ENCODE measurements at places on chromosomes 3 and 15.
A peak's percentile ranks its signal among the peaks of the same experiment; 100 is the strongest.

GRCh38 chr15:56165234-56165633 lies 78.4 kb downstream of the RFX7 start:
- DNase-seq: no peak

DNA sequence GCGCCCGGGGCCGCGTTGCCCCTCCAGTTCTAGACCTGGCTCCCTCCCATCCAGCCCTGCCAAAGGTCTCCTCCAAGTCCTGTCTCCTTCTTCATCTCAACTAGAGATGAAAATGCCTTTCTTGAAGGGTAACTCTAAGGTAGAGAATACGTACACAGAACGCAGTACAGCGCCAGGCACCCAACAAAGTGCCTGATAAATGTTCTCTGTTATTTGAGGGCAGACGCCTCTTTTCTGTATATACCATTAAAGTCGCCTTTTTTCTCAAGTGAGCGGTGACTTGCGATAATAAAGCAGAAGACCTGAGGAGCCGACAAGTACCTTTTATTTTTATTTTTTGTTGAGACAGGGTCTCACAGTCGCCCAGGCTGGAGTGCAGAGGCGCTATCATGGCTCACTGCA lies 809 bp downstream of the CRTAP start:
- no peak for DNase-seq

DNA sequence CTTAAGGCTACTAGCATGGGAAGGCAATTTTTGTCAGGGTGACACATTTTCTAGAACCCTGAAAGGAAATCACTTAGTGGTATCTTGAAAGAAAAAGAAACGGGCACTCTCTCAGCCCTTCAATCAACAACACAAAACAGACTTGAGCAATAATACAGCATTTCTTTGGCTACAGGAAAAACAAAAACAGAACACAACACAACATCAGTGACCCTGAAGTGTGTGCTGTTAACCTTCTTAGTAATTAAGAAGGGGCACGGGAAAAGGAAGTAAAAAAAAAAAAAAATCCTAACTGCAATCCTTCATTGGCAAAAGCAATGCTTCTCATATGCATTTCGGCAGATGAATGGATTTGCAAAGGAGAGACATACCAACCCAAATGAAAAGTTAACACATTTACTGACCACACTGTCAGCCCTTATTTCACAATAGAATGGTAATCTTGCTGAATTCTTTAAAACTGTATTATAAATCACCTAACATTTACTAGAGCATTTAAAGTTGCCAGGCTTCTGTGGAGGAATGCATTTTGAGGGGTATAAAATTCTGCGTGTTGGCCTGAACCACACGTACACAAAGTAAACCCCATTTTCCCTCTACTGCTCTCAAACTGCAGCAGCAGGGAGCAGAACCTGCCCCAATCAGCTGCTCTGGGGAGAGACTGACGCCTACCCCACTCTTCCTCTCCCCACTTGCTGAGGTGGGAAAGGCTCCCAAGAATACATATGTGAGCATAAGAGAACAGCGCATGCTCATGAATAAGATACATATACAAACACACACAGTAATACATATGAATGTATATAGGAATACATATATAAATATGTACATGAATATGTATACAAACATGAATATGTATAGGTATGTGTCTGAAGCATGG lies 198.5 kb downstream of the FOXP1 start:
- DNase-seq: no peak

- no peak for DNase-seq
Observed at GRCh38 chr3:45057557-45057956, 31.5 kb downstream of the CLEC3B start.

DNA sequence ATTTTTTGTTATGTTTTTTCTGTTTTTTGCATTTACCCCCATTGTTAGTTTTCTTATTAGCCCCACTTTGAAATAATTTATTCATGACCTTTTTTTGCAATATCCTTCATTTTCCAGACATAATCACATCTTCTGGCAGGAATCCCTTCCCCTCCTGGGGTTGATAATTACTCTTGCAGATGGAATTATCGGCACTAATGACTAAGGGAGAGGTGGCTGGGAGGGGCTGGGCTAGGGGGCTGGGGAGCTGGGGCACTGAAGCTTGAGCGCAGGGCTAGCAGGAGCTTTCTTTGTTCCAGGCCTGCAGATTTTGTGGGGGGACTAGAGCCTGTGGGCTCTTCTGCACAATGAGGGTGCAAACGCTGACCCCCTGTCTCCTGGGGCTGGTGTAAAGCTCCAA lies 77.8 kb downstream of the RAB11A start:
- DNase-seq: no peak

- DNase-seq: no peak
Observed at GRCh38 chr3:94183551-94183950, 120.7 kb downstream of the NSUN3 start.

GRCh38 chr3:106108925-106109324 lies 240.1 kb upstream of the CBLB start:
- no peak for DNase-seq

- no peak for DNase-seq
Observed at GRCh38 chr15:81054236-81054635, 53.5 kb downstream of the TLNRD1 start.

DNA sequence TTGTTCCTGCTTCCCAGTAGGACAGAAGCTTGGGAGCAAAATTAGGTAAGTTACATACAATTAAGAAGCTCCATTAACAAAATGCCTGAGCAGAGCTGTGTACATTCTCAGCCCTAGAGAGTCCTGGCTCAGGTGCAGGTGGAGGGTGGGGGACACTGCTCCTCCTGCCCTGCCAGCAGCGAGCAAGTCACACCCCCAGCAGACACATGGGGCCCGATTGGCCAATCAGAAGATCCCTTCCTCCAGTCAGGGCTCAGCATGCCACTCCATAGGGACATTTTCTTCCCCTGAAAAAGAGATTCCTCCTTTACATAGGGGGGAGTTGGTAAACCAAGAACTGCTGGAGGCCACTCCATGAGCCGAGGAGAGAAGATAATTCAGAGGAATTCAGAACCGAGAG lies 62.1 kb downstream of the PLXNA1 start:
- no peak for DNase-seq

DNA sequence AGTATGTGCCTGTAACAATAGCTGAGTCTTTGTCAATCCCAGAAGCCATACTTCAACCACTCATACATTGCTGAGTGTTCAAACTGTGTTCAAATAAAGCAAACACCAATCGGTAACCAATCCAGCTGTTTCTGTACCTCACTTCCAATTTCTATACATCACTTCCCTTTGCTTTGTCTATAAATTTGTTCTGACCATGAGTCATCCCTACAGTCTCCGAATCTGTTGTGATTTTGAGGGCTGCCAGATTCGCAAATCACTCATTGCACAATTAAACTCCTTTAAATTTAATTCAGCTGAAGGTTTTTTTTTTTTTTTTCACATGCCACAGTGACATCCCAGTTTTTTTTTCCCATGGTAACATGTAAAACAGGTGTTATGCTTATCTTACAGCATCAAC lies 870.3 kb downstream of the NAALADL2 start:
- no peak for DNase-seq

GRCh38 chr3:18420555-18420954 lies 4.6 kb downstream of the SATB1 start:
- no peak for DNase-seq

GRCh38 chr3:121943431-121943830 lies 49.2 kb downstream of the SLC15A2 start:
- DNase-seq: no peak

DNA sequence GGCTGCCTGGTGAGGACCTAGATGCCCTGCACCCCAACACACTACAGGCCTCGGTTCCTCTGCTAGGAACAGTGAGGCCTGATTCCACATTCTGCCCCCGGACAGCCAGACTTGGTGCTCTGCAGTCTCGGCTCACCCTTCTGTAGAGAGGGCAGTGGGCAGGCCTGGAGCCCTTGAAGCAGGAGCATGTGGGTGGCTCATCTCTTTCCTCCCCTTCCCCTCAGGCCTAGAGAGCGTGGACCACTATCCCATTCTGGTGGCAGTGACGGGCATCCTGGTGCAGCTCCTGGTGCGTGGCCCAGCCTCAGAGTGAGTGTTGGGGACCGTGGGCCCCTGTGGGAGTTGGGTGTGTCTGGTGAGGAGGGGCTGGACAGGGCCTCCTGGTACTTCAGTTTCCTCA lies 3.3 kb downstream of the AMIGO3 start:
- no peak for DNase-seq

DNA sequence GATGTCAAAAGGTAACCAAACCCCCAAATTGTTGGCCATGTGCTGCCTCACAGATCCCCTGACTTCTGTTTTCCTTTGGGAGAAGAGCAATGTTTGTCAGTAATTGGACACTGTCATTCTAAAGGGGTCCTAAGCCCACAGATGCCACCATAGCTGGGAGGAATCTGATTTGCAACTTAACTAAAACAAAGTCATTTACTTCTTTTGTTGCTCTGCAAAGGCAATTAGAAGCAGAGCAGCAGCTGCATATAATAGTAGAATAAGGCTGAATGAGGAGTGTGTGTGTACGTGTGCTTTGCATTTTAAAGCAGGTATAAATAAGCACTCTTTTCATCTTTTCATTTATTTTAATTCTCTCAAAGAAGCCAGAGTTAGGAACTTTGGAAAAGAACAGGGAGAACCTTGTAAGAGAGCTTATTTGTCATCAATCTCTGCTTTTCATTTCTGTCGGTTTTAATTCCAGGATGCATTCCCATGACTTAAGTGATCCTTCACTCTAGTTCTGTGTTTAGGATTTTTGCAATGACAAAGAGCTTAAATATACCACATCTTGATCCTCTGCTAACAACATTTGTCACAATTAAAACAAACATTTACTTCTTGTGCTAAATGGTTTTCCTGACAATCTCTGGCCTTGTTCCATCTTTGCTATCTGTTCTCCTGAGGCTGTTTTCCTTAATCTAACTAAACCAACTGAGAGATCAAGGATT lies 530.2 kb upstream of the CBLB start:
- no peak for DNase-seq

DNA sequence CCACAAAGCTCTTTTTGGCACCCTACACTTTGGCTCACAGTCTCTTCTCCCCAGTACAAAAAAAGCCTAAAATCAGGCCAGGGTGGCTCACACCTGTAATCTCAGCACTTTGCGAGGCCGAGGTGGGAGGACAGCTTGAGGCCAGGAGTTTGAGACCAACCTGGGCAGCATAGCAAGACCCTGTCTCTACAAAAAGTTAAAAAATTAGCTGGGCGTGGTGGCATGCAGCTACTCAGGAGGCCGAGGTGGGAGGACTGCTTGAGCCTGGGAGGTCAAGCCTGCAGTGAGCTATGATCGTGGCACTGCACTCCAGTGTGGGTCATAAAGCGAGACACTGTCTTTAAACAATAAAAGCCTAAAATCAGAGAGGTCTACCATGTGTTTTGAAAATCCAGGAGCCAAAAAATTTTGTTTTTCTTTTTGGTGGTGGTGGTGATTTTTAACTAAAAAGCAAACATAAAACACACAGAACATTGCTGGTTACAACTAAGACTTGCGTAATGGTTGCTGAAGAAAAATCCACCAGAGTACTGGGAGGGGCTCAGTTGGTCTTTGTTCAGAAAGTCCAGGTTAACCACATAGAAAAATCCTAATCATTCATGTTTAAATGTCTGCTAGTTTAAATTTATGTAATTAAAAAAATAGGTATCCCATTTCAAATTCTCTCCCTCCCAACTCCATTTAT lies 1.6 kb upstream of the MAN2C1 start:
- DNase-seq: no peak

DNA sequence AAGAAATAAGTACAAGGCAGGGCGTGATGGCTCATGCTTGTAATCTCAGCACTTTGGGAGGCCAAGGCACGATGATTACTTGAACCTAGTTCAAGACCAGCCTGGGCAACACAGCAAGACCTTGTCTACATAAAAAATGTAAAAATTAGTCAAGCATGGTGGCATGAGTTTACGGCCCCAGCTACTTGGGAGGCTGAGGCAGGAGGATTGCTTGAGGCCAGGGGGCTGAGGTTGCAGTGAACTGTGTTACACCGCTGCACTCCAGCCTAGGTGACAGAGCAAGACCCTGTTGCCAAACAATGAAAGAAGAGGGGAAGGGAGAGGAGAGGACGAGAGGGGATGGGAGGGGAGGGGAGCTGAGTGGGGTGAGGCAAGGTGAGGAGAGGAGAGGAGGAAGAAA lies 152.7 kb upstream of the PRICKLE2 start:
- DNase-seq: no peak

- DNase-seq: no peak
Observed at GRCh38 chr3:182818296-182818978, 25.1 kb downstream of the ATP11B start.

- DNase-seq: no peak
Observed at GRCh38 chr15:90644952-90645725, 72.0 kb upstream of the BLM start.

DNA sequence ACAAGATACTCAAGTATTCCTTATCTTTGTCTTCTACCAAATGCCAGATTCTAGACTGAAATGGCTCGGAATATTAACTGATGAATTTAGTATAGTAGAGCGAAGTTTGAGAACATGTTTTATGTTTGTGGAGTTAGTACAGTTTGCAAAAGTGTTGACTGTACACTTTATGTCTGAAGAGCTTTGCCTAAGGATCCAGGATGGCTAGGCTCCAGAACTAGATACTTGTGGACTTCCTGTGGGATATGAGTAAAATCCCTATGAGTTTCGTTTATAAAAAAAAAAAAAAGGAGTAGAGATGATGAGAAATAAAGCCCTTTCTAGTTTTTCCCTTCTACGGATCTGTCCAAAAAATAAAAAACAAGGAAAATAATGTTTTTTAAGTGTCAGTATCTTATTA lies 96.7 kb downstream of the TP63 start:
- no peak for DNase-seq

GRCh38 chr15:48861813-48862431 lies 16.0 kb upstream of the EID1 start:
- peak; percentile 7 for DNase-seq
